Epithelial cell of proximal tubule (primary cell): ENCODE measurements at places on chromosomes 3 and 15. TPM values are rescaled to one million over a fixed set of nuclear protein-coding genes. Genes with fewer than 3 reads are reported as not detected.

Gene EPB42
- total RNA-seq, result not detected in 2 replicates

Gene PHLDB2
- 36.9 and 37.5 TPM in 2 replicates for total RNA-seq

Gene LRRIQ4
- total RNA-seq, result 0.07 TPM in 1 of 2 replicates, not detected in the other

Gene NR2E3
- not detected in 2 replicates for total RNA-seq

Gene ALS2CL
- total RNA-seq, result 9.0 and 17.8 TPM in 2 replicates

Gene ZSCAN29
- 15.6 and 29.1 TPM in 2 replicates for total RNA-seq

Gene MEX3B
- total RNA-seq, result 4.7 and 4.9 TPM in 2 replicates

Gene HSPBAP1
- total RNA-seq, result 5.0 and 5.1 TPM in 2 replicates

Gene RASL12
- total RNA-seq, result not detected in 2 replicates

Gene ZDHHC23
- 2.2 and 3.5 TPM in 2 replicates for total RNA-seq

Gene SENP5
- total RNA-seq, result 19.7 and 20.0 TPM in 2 replicates

Gene TRH
- not detected in 2 replicates for total RNA-seq

Gene FBXO40
- not detected in 2 replicates for total RNA-seq

Gene TBL1XR1
- total RNA-seq, result 61.2 and 68.3 TPM in 2 replicates

Gene DNAH12
- total RNA-seq, result not detected in 2 replicates

- no peak for DNase-seq
Measured at GRCh38 chr3:32194653-32195052, 43.8 kb upstream of the CMTM8 start.

- no peak for DNase-seq
Measured at GRCh38 chr3:170132335-170132734, 49.2 kb downstream of the PHC3 start.

DNA sequence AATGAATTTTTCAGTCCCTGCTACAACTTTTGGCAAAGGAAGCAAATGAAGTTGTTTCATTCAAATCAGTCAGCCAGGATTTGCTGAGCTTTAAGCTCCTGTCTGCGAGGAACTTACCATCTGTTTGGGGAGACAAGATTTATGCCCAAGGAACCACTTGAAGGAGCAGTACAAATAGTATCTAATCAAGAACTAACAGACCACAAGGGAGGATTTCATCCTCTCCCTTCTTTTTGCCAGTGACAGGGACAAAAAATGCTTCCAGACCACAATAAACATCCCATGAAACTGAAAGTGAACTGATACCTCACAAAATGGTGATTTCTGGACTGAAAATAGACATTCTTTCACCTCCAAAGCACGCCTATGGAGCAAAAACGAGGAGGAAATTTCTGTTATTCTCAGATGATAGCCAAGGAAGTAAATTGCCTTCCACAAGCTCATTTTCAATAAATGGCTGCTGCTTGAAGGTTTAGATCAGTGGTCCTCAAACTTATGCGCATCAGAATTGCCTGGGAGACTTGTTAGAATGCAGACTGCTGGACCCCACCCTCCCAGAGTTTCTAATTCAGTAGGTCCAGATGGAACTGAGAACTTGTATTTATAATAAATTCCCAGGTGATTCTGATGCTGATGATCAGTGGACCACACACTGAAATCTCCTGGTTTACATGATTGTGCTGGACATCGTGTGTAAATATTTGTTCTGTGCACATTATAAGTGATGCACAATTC, 202.4 kb upstream of the GADL1 start:
- no peak for DNase-seq

- no peak for DNase-seq
Measured at GRCh38 chr15:67809441-67809840, 15.9 kb upstream of the SKOR1 start.

DNA sequence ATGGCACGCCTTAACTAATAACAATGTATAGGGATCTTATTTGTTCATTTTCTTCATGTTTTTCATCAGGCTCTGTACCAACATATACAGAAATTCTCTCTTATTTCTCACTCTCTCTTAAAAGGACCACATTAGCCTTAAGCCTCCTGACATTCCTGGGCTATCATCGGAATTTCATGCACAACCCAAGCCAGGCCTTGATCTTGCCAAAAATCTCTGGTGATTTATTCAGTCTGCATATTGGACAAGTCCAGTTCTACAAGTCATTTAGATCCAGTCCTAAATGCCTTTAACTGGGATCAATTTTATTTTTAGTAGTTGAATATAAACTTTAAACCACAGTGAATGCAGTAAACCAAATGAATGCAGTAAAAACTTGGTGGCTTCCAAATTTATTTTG, 385.4 kb downstream of the MECOM start:
- DNase-seq, result no peak

DNA sequence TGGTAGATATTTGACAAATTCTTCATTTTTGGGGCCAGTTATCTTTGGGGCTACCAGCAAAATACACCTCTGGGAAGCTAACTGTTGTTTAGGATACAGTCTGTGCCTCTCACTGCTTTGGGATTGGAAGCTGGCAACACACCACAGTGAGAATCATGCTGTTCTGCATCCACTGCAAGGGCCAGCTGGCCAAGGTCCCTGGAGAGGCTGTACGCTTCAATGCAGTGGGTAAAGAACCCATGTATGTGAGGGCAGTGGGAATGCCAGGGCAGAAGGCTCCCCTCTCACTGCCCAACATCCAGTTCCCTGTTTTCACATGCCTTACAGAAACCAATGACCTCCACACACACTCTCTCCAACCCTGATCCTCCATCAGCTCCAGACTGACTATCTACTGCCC, 20.1 kb downstream of the ZDHHC3 start:
- DNase-seq, result no peak

- peak; percentile 91 for DNase-seq
Measured at GRCh38 chr3:98972155-98972554, 70.7 kb upstream of the DCBLD2 start.

DNA sequence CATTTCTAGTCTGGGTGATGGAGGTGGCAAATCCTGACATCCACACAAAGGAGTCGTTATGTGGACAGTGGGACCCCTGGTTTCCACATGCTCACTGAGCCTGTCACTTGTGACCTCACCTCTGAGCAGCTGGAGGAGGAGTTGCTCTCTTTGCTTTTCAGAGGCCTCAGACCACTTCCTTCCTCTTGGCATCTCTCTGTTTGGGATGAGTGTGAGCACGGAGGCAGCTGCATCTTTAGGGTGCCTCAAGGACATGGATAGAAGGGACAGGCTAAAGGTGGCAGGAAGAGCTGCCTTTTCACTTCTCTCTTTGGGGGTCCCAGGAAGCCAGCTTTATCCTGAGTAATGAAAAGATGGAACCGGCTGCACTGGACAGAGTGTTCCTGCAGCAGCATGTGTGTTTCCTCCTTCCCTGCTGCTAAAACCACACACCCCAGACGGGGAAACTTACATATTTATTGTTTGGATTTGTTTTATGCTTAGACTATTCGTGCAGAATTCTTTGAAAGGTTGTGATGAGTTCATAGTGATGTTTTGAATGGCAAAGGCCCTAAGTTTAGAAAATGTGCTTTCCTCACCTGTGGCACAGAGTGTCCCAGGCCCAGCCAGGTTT, 31.8 kb downstream of the GPR171 start:
- no peak for DNase-seq

DNA sequence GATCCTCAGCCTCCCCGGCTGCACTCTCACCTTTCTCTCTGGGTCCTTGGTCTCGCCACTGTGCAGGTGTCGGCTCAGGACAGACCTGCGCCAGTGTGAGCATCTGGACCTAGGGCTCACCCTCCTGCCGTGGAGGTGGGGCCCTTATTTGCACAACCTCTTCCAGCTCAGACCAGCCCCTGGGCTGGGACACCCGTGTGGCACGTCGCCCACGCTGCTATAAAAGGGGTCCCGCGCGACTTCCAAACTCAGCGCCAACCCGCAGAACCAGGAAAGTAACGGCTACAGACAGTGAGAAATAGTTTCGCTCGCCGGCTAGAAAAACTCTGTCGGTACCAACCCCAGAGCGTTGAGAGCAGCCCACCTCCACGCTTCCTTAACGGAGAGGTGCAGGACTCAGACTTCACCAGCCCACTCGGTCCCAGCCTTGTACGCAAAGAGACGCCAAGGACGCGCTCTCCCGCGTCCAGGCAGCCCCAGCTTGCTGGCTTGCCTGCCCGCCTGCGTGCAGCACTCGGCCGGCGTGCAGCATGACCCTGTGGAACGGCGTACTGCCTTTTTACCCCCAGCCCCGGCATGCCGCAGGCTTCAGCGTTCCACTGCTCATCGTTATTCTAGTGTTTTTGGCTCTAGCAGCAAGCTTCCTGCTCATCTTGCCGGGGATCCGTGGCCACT, at the start of the genes DUOX2 and DUOXA2:
Gene DUOX2, minus strand, starts transcription at position 97 of the 675 bp plus-strand sequence. CDS start 761 bp downstream, outside the sequence.
Gene DUOXA2, plus strand, starts transcription at position 251 of the 675 bp plus-strand sequence. Its CDS starts 280 bp downstream, at position 531.
- no peak for DNase-seq

DNA sequence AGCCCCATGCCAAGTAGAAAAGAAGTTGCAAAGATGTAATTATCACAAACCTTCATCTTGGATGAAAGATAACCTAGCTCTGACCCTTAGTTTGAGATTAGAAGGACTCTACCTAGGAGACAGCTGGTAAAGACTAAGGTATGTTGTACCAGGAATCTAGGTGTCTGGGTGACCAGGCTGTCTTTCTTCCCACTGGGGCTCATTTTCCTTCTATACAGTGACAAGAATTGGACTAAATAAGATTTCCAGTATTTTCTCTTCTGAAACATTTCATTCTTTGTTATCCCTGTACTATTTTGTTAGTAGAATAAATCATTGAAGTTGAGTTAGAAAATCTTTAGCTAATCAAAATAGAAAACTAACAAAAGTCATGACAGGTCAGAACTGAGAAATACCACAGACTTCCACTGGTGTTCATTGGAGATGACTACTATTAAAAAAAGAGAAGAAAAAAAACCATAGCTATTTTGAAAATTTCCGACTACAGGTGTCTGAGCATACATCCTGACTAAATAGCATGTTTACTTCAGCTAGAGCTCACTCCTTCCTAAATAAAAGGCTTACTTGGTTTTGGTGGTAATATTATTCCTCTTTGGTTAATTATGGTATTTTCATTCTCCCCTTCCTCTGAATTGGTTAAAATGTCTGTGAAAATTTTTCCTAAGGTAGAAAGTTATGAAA, 10.1 kb downstream of the TGFBR2 start:
- DNase-seq, result no peak

DNA sequence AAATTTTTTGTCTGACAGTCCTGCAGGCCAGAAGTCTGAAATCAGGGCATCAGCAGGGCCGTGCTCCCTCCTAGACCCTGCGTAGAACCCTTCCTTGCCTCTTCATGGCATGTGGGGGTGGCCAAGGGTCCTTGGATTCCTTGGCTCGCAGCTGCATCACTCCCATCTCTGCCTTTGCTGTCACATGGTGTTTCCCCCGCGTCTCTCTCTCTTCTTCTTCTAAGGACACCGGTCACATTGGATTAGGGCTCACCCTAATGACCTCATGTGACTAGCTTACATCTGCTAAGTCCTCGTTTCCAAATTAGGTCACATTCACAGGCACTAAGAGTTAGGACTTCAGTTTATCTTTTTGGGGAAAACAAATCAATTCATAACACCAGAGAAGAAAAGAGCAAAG, 12.0 kb downstream of the SLCO3A1 start:
- DNase-seq, result no peak

DNA sequence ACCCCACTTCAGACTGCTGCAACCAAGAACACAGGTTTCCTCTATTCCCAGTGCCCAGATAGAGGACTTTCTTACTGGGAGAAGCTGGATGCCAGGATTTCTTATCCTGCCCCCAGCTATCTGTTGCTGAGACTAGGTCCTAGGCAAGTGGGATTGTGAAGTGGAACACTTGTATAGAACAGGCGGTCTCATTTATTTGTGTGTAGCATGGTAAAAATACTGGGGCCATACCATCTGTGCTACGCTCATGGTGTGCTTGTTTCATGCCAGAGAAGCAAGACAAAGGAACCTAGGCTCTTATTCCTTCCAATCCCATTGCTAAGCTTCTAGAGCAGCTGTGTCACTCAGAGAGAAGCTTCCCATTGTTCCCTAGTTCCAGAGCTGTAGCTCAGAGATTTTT, 191.5 kb upstream of the EPHA6 start:
- no peak for DNase-seq

- DNase-seq, result no peak
Measured at GRCh38 chr3:9226326-9226725, 23.1 kb downstream of the SRGAP3 start.

- DNase-seq, result no peak
Measured at GRCh38 chr15:55789066-55789660, 46.2 kb upstream of the PRTG start.

GRCh38 chr3:171257251-171258203, 202.7 kb downstream of the TNIK start:
- DNase-seq, result no peak

GRCh38 chr3:11363715-11364114, 91.5 kb downstream of the ATG7 start:
- DNase-seq, result no peak

- DNase-seq, result no peak
Measured at GRCh38 chr3:136734382-136735070, 17.7 kb downstream of the STAG1 start.

GRCh38 chr15:74443100-74443909, 9.5 kb upstream of the SEMA7A start:
- no peak for DNase-seq

DNA sequence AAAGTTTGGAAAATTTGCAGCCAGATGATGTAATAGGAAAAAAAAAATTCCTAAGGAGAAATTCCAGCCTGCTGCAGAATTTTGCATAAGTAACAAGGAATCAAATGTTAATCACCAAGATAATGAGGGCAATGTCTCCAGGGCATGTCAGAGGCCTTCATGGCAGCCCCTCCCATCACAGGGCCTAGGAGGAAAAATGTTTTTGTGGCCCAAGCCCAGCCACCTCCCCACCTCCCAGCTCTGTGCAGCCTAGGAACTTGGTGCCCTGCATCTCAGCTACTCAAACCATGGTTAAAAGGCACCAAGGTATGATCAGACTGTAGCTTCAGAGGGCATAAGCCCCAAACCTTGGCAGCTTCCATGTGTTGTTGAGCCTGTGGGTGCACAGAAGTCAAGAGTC, 704.7 kb upstream of the ROBO1 start:
- no peak for DNase-seq

DNA sequence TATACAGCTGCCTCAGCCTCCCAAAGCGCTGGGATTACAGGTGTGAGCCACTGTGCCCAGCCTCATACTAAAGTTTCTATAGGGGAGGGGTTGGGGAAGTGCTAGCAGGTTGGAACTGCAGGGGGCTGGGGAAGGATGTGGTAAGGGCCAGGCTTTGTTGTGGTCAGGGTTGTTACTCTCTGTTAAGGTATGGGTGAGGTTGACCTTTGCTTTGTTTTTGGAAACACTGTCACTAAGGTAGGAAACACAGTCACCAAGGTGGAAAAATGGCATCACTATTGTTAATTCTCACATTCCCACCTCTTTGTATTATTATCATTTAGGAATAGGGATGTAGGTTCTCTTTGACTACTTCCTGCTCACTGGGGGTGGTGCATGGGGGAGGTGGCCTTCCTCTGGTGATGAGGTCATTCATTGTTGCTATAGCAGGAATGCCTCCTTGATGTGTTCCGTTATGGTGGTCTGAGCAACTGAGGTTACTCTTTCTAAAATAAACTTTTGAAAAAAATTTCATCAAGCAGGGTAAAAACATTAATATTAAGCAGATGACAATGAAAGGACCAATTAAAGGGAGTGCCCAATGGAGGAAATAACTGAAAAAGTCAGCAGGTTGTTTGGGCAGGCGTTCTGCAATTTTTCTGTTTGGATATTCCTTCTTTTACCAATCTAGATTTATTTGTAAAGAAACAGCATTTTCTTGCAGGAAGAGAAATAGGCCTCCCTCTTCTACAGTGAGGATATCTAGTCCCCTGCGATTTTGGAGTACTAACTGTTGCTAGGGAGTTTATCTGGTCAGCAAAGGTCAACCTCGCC, 150.5 kb downstream of the WDR76 start:
- DNase-seq, result no peak

- DNase-seq, result no peak
Measured at GRCh38 chr3:72829701-72830100, 18.5 kb downstream of the SHQ1 start.

GRCh38 chr3:183100376-183100775, 1.1 kb upstream of the MCCC1 start:
- DNase-seq, result no peak

GRCh38 chr3:177282119-177282655, 84.9 kb upstream of the TBL1XR1 start:
- no peak for DNase-seq
